ENCODE measurements at places on chromosomes 5 and 9.

GRCh38 chr9:37155601-37156000 is 35.2 kb downstream of the ZCCHC7 start:
- no peak for DNase-seq

- DNase-seq: no peak
Observed at GRCh38 chr5:162107591-162107990, 40.0 kb downstream of the GABRG2 start.

DNA sequence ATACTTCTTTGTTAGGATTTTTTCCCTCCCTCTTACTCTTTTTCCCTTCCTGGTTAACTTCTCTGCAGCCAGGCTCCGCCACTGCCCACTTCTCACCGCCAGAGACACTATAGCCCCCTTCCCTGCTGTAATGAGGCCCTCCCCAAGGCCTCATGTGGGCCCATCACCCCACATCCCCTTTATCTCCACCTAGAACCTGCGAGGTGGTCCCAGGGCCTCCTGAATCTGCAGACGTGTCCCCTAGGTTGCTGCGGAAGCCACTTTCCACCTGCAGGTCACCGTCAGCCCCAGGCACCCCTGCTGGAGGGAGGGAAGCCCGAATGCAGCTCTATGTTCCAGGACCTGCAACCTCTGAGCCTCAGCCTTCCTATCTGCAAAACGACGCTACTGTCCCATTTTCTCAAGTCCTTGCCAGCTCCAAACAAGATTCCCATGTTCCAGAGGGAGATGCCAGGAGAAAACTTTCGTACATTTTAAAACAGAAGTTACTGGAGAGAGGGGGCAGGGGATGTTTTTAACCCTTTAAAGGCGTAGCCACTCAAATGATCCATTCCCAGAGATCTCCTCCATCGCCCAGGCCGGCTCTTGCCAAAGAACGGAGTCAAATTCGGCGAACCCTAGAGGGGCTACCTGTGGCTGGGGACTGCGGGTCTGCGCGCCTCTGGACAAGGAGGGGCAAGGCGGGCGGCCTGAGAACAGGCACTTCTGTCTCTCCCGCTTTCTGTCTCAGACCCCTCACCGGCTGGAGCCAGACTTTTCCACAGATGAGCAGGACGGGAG is 929 bp downstream of the SH3PXD2B start:
- DNase-seq: no peak

GRCh38 chr5:162842727-162843126 is 594.7 kb upstream of the CCNG1 start:
- DNase-seq: no peak

DNA sequence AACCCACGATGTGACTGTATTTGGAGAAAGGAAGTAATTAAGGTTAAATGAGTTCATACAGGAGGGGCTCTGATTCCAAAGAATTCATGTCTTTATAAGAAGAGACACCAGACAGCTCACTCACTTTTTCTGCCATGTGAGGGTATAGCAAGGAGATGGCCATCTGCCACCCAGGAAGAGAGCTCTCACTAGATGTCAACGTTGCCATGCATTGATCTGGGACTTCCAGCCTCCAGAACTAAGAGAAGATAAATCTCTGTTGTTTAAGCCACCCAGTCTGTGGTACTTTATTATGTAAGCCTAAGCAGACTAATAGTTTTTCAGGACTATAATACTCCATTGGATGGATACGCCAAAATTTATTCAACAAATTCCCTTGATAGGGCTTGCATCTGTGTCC is 89.8 kb upstream of the RAD23B start:
- DNase-seq: no peak

GRCh38 chr5:62083661-62084060 is 222.3 kb upstream of the KIF2A start:
- DNase-seq: no peak

DNA sequence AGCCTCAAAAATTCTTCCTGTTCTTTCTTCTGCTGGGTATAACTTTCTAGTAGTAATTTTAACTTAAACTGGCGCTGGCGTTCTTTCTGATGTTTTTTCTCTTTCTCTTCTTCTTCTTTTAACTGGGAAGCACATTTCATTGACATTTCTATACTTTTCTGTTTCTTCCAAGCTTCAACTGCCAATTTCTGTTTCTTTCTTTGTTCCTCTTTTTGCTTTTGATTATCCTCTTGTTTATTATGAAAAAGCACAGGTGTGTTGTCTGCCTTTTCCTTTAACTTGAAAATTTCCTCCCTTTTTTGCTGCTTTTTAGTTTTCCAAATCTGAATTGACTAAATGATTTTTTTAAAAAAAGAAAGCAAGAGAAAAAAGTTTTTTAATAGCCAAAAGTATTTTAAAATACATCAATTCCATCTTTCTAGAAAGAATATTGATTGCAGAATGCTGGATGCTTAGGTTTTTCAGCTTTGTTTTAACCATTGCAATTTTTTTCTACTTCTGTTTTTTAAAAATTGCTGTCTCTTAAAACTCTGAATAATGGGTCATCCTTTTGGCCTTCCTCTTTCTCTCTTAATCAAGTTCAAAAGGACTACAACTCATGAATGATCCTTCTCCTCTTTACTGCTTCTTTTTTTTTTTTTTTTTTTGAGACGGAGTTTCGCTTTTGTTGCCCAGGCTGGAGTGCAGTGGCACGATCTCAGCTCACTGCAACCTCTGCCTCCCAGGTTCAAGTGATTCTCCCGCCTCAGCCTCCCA is 8.8 kb upstream of the PGGT1B start:
- no peak for DNase-seq

- DNase-seq: no peak
Observed at GRCh38 chr9:129280236-129280622, 102.2 kb upstream of the IER5L start.

GRCh38 chr9:104068546-104068945 is 25.6 kb upstream of the SMC2 start:
- DNase-seq: no peak

DNA sequence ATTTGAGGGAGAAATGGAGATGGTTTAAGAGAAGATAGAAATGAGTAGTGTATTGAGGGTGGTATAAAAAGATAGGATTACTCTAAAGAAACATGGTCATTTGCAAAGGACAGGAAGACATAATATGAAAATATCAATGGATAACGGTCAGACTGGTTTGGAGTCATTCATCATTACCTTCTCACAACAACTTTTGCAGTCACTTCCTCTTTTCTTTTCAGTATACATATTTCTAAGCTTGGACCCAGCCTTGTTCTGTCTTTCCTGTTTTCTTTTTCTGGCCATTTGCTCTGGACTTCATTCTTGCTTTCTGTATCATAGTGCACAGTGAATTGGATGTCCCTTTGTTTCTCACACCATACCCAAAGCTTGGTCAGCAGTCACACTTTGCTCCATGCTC is 966.5 kb upstream of the TYRP1 start:
- no peak for DNase-seq

GRCh38 chr5:32618962-32619361 is 33.6 kb downstream of the SUB1 start:
- no peak for DNase-seq

DNA sequence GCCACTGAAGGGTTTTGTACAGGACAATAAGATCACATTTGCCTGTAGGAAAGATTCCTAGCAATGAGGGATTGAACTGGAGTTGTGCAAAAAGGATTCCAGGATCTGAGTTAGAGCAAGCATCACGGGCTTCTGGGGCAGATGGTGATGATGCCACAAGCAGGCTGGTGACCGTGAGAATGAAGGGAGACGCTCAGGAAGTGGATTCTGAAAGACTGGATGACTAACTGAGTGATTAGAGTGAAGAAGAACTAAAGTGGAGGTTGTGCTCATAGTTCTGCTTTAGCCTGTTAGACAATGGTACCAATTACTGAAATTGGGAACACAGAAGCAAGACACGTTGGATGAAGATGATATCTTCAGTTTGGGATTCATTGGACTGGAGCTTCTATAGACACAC is 168.2 kb downstream of the CD180 start:
- DNase-seq: no peak

- DNase-seq: no peak
Observed at GRCh38 chr5:61999371-61999770, 306.6 kb upstream of the KIF2A start.

DNA sequence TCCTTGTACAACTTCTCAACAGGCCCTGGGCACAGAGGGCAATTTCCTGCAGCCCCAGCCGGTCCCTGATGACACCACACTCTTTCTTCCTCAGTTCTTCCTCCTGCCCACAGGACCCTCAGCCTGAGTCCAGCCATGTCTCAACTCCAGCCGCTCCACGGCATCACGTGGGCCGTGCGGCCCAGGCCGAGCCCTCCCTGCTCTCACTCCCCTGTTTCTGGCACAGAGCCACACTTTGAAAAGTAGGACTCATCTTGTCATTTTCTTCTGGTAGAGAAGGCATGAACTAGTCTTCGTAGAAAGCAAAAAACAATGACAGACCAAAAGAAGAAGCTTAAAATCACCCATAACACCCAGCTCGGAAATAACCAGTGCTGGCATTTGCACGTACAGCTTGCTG is 404.7 kb upstream of the IRX1 start:
- no peak for DNase-seq

DNA sequence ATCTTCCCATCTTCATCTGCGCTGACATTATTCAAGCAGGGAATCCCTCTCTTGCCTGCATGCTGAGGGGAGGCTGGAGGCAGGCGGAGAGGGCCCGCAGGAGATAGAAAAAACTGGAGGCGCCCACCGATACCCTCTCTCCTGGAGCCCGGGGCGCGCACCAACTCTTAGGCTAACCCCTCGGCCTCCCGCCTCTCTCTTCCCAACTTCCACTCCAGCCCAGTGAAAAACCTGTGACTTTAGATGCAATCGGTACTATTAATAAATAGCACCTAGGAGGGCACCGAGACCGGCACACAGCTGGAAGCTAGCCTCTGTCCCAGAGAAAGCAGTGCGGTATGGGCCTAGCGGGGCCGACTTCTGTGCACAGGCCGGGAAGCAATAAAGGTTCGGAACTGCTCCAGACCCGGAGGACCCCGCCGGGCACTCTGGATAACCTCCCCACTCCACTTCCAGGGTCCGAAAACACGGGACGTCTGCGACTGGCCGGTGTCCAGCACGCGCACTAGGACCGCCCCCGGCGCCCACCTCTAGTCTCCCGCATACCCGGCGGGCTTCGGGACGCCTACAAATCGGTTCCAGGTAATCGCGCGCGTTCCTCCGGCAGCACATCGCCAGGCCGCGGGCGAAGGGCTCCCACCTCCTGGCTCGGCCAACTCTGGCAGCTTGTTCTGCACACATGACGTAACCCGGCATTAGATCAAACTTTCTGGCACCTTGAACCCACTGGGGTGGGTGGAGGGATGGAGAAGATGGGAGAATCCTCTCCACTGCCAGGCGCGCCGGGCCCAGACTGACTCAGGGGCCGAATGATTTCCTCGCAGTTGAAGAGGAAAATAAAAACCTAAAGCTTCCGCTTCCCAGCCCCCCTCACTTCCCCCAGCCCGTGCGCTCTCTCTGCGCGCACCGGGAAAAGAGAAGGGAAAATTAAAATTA is 1.4 kb downstream of the EFNA5 start:
- no peak for DNase-seq

GRCh38 chr5:168422431-168422830 is 63.8 kb upstream of the RARS1 start:
- DNase-seq: no peak

- no peak for DNase-seq
Observed at GRCh38 chr5:67997892-67998457, 217.6 kb upstream of the PIK3R1 start.

DNA sequence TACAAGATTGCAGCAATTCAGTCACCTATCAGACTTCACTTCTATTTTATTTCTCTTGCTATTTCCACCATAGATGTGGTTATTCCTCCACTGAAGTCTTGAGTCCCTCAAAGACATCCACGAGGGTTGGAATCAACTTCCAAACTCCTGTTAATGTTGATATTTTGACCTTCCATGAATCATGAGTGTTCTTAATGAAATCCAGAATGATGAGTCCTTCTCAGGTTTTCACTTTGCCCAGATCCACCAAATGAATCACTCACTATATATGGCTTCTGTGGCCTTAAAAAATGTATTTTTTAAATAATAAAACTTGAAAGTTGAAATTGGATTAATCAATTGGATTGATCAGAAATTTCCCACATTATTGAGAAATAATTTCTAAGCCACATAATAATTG is 1821.0 kb downstream of the EFNA5 start:
- no peak for DNase-seq

- DNase-seq: no peak
Observed at GRCh38 chr5:133751846-133752245, 139.5 kb upstream of the FSTL4 start.

DNA sequence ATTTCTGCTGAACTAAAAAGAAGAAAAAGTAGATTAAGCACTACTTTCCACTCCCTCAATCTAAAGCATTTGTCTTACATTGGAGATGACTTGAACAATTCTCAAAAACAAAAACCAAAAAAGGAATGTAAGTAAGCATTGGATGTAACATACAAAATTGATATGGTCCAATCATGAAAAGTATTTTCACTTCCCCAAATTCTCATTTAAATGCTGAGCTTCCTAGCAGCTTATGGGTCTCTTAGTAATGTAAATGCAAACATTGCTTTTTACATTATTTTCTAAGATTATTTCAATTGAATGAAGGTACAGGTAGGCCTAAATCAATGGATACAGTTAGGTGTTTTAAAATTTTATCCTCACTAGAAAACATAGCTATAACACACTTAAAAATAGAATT is 20.0 kb downstream of the ANKH start:
- no peak for DNase-seq

DNA sequence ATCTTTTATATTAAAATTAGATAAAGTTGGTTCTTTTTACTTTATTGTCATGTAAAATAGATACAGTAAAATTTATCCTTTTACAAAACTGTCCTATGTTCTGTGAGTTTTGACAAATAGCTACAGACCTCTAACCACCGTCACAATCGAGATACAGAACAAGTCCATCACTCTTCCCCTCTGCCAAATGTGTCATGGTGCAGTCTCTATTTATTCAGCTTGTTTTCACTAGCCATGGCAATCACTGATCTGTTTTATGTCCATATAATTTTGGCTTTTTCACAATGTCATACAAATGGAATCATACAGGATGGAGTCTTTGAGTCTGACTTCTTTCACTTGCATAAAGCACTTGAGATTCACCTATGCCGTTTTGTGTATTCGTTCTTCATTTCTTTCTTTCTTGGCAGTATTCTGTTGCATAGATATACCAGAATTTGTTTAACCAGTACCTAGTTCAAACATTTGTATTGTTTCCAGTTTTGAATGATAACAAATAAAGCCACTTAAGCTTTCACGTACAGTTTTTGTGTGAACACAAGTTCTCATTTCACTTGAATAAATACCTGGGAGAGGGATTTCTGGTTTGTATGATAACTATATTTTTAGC is 273.2 kb upstream of the MPDZ start:
- no peak for DNase-seq

GRCh38 chr9:91857291-91858212 is 92.5 kb downstream of the ROR2 start:
- DNase-seq: no peak

- DNase-seq: no peak
Observed at GRCh38 chr5:146586752-146587151, 70.8 kb upstream of the GPR151 start.

DNA sequence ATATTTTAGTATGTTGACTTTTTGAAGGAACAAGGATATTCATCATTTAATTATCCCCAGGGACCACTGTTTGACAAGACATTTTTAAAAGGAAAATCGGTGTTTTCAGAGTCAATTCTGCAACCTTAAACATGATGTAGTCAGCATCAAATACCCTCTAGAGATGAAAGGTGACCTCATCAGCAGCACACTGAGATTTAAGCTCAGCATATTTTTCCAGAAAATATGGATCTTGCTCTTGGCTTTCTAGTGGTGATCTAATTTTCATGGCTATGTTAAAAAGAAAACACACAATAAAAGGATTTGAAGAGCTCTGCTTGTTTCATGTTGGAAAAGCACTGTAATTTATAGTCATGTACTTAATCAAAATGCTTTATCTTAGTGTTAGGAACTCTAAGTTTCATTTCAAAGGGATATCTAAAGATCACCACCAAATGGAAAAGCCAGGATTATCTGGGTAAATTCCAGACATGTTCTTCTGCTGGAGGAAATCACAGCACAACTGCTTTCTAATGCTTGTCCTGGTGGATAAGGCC is 487.2 kb downstream of the ENC1 start:
- no peak for DNase-seq
